A673 (cell line): ENCODE measurements at places on chromosomes 2 and 18. TPM values are rescaled to one million over a fixed set of nuclear protein-coding genes. Genes with fewer than 3 reads are reported as not detected.

Gene CYP26B1
- 2.1 and 2.7 TPM in 2 replicates for total RNA-seq

Gene PLGLB2
- 1.2 and 1.8 TPM in 2 replicates for total RNA-seq

Gene RAB6C
- total RNA-seq = not detected in 2 replicates

Gene SOCS6
- 15.5 and 20.1 TPM in 2 replicates for total RNA-seq

DNA sequence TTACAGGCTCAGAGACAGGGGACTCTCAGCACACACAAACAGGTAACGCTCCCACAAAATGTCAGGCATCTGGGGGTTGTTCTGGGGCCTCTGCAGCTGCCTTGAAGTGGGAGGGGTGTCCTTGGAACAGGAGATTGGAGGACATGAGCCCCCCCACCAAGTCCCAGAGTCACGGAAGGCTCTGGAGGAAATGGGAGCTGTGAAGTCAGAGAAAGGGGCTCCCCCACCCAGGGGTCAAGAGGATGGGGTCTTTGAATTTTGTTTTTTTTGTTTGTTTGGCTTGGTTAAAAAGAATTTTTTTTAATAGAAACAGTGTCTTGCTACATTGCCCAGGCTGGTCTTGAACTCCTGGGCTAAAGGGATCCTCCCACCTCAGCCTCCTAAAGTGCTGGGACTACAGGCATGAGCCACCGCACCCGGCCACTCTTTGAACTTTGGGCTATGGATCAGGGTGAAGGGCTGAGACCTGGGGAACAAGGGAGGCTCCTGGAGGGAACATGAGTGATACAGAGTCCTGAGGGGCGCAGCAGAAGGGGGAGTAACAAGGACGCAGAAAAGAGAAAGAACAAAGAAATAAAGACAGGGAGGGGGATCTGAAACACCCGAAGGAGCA is 46.8 kb downstream of the TNS1 start:
- no peak overlapping the region for H3K4me3 ChIP-seq
- no peaks in the 10 kb centered on the region for H3K27me3 ChIP-seq
- no peaks in the 10 kb centered on the region for H3K4me1 ChIP-seq
- H3K27ac ChIP-seq = no peak overlapping the region
- no peak for DNase-seq

DNA sequence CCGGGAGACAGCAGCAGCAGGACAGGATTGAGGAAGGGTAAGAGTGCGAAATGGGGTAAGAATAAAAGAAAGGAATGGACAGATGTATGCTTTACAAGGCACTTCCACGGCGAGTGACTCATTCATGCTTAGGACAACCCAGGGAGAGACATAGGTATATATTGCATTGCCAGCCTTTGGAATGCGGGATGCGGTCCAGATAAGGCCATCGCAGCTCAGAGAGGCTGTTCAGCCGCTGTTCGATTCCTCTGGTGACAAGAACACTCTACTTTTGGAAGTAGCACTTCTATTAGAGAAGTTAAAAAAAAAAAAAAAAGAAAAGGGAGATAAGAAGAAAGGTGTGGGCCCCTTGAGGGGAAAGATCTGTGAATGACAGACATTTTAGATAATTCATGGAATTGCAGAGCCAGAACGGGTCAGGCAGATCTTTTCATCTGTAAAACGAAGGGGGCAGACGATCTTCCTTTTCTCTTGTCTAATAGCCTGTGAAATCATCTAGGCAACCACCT is 819 bp upstream of the NCOA1 start:
- no peaks in the 10 kb centered on the region for H3K27me3 ChIP-seq
- no peaks in the 10 kb centered on the region for H3K36me3 ChIP-seq
- H3K4me3 ChIP-seq = peak overlapping the region; percentile 84
- DNase-seq = peak; percentile 90
- peak overlapping the region; percentile 87 for H3K27ac ChIP-seq

- no peak for DNase-seq
- H3K27me3 ChIP-seq = peaks cover 41% of the 10 kb centered on the region
- H3K4me1 ChIP-seq = no peaks in the 10 kb centered on the region
- no peak overlapping the region for H3K4me3 ChIP-seq
Measured at GRCh38 chr2:40105593-40105992, 326.5 kb upstream of the THUMPD2 start.

GRCh38 chr18:7878265-7879211 is 311.4 kb downstream of the PTPRM start:
- no peak overlapping the region for H3K27ac ChIP-seq
- H3K4me3 ChIP-seq = no peak overlapping the region
- H3K27me3 ChIP-seq = no peaks in the 10 kb centered on the region
- H3K36me3 ChIP-seq = no peaks in the 10 kb centered on the region
- DNase-seq = no peak

DNA sequence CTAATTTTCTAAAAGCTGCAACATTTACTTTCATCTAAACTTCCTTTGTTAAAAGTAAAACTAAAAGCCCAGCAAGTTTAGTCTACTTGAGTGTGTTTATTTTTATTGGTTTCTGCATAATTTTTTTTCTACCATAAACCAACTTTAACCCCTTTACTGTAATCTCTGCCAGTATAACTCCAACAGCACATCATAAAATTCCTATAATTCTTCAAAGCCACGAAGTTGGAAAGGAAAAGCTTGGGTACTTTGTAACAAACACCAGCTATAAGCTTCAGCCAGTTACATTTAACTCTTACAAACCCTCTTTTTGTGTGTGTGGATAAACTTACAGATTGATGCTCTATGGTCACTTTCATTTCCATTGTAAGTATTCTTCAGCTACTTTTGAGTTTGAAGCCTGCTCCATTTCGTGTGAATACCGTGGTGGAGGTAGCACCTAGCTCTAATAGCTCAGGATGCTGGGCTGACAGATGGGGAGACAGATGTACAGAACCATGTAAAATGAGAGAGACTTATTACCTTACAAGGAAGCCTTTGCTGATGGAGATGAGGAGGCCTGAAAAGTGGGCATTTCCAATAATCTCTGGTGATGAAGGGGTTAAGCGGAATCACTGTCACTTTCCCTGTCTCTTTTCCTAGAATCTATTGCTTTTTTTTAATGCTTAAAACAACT is 42.5 kb downstream of the ZEB2 start:
- no peak overlapping the region for H3K4me3 ChIP-seq
- H3K27me3 ChIP-seq = no peaks in the 10 kb centered on the region
- H3K4me1 ChIP-seq = peaks cover 51% of the 10 kb centered on the region
- DNase-seq = no peak
- peaks cover 11% of the 10 kb centered on the region for H3K36me3 ChIP-seq

GRCh38 chr2:158125756-158126498 is 24.3 kb downstream of the UPP2 start:
- H3K4me3 ChIP-seq = no peak overlapping the region
- no peaks in the 10 kb centered on the region for H3K36me3 ChIP-seq
- no peaks in the 10 kb centered on the region for H3K27me3 ChIP-seq
- no peak overlapping the region for H3K27ac ChIP-seq
- no peaks in the 10 kb centered on the region for H3K4me1 ChIP-seq

DNA sequence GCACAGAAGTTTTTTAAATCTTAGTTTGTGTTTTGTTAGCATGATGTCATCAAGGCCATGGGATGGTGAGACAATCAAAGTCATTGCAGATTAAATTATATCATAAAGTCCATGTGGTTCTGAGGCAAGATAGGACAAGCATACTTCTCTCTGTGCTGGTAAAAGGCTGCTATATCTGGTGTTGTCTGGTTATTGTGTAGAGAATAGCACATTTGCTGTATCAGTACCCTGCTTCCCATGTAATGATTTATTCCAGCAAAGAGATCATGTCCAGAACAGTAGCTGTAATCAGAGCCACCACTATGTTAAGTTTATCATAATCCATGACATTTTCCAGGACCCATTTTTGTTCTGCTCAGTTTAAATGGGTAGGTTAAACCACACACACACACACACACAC is 123.0 kb downstream of the TTC27 start:
- peaks cover 4% of the 10 kb centered on the region for H3K36me3 ChIP-seq
- H3K4me3 ChIP-seq = no peak overlapping the region
- H3K4me1 ChIP-seq = no peaks in the 10 kb centered on the region

- H3K4me3 ChIP-seq = peak overlapping the region; percentile 61
- no peaks in the 10 kb centered on the region for H3K36me3 ChIP-seq
- H3K27ac ChIP-seq = no peak overlapping the region
- peak; percentile 22 for DNase-seq
- no peaks in the 10 kb centered on the region for H3K27me3 ChIP-seq
Measured at GRCh38 chr2:197309691-197310231, 819 bp downstream of the ANKRD44 start.

DNA sequence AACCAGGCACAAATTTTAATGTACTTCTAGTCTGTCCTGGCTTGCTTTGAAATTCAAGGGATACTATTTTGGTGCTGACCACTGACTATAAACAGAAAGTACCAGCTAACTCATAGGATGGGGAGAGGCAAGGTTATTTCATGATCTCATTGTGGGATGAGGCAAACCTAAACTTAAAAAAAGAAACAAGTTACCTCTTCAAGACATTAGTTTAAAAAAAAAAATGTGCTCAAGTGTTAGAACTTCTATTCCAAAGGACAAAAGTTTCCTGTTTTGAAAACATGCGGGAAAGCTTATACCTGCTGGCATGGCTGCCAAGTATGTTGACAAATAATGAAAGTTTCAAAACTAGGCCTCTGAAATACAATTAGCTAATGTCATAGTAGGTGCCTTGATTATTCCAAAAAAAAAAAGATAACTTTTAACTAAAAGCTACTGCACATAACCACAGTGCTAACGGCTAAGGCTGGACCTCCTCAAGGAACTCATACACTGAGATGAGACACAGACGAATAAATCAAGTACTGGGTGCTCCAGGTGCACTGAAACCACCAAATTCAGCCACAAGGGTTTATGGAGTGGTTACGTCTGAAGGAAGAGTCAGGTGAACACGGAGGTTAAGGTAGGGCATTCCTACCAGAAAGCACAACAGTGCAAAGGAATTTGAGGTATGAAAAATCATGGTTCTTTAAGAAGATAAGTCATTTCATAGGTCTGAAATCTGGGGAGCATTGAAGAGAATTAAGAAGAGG is 38.1 kb downstream of the TMEM131 start:
- H3K4me3 ChIP-seq = no peak overlapping the region
- no peaks in the 10 kb centered on the region for H3K27me3 ChIP-seq
- H3K27ac ChIP-seq = no peak overlapping the region
- H3K4me1 ChIP-seq = no peaks in the 10 kb centered on the region
- no peak for DNase-seq
- no peaks in the 10 kb centered on the region for H3K36me3 ChIP-seq

DNA sequence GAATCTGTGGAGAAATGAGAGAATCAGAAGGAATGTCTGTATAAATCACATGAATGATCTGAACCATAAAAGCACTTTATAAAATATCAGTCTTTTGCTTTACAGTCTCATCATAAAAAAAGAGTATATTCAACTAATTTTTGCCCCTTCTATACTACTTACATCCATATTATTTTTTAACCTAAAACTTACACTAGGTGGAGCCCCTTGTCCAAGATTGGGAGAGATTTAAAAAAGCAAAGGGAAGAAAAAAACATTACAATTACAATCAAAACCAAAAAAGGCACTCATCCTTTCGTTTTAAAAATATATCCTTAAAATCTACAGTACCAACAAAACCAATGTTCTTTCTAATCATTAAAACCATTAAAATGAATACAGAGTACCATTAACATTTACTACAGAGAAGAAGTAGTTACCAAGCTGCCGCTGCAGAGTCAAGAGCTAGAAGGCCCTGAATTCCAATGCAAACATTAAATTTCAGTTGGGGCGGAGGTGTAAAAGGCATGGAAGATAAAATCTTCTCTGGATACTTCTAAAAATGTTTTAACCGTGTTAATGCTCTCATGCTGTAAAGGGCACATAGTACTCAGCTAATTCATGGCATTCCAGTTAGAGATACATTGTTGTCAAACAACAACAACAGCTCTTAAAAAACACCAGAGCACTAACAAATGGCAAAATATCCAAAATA is 56.7 kb upstream of the EPB41L3 start:
- DNase-seq = peak; percentile 35
- H3K4me3 ChIP-seq = no peak overlapping the region
- peaks cover 6% of the 10 kb centered on the region for H3K27me3 ChIP-seq

DNA sequence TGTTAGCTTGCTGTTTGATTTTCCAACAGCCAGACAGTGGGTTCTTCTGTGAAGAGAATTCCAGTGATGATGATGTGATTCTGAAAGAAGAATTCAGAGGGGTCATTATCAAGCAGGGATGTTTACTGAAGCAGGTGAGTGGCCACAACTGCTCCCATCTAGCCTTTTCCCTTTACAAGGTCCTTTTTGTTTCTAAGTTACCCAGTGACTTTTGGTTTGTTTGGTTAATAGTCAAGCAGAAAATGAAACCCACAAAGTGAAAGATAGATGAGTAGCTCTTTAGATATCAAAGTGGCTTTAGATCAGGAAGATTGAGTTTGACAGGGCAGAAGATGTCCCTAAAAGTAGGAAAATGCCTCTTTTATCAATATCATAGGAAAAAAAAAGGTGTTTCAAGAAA is 23.3 kb downstream of the PLEK start:
- H3K27ac ChIP-seq = no peak overlapping the region
- peaks cover 13% of the 10 kb centered on the region for H3K4me1 ChIP-seq
- H3K27me3 ChIP-seq = no peaks in the 10 kb centered on the region
- H3K36me3 ChIP-seq = no peaks in the 10 kb centered on the region

DNA sequence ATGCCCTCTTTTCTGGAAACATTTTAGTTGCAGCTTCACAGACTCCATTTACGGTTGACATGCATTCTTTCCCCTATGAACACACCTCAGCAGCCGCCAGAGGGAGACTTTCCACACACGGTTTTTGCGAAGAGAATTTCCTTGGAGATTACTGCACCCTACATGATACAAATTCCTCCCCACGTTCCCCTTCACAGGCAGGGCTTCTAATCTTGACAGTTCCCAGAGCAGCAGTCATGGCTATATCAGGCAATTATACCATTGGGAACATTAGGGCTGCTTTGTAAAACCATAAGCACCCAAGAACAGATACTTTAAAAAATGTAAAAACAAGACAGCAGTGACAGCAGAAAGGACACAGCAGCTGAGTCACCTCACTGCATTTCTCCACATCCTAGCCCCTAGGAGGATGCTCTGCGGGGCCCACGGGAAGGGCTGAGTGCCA is 253.8 kb downstream of the TGIF1 start:
- peak; percentile 92 for DNase-seq
- H3K4me1 ChIP-seq = peaks cover 32% of the 10 kb centered on the region
- H3K4me3 ChIP-seq = no peak overlapping the region
- no peaks in the 10 kb centered on the region for H3K27me3 ChIP-seq
- H3K36me3 ChIP-seq = peaks cover 57% of the 10 kb centered on the region
- peak overlapping the region; percentile 69 for H3K27ac ChIP-seq

GRCh38 chr2:212901604-212902275 is 249.7 kb downstream of the IKZF2 start:
- peaks cover 62% of the 10 kb centered on the region for H3K4me1 ChIP-seq
- peak; percentile 87 for DNase-seq
- H3K27me3 ChIP-seq = no peaks in the 10 kb centered on the region
- H3K4me3 ChIP-seq = no peak overlapping the region

DNA sequence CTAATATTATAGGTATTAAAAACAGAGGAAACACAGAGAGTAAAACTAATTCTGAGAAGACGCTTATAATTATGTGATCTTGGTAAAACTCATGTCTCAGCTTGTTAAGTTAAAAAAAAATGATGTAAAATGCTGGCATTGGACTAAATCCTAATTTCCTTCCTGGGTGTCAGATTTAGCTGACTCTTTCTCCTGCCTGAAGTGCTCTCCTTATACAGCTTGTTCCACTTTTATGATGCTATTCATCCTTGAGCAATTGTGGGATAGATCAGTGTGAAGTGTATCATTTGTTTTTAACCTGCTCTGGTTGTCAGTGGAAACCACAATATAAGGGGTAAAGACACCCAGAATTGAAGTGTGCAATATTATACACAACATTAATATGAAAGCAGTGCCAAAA is 84.9 kb downstream of the EFEMP1 start:
- no peaks in the 10 kb centered on the region for H3K36me3 ChIP-seq
- H3K4me1 ChIP-seq = no peaks in the 10 kb centered on the region
- H3K27ac ChIP-seq = no peak overlapping the region
- H3K27me3 ChIP-seq = no peaks in the 10 kb centered on the region
- no peak overlapping the region for H3K4me3 ChIP-seq
- no peak for DNase-seq
